Right forelimb (tissue), 1 donor: ENCODE measurements at places on chromosomes 1 and 21.
A peak's percentile ranks its signal among the peaks of the same experiment; 100 is the strongest.

- DNase-seq: no peak
Measured at GRCh38 chr1:31855038-31855845, 39.4 kb upstream of the SPOCD1 start.

DNA sequence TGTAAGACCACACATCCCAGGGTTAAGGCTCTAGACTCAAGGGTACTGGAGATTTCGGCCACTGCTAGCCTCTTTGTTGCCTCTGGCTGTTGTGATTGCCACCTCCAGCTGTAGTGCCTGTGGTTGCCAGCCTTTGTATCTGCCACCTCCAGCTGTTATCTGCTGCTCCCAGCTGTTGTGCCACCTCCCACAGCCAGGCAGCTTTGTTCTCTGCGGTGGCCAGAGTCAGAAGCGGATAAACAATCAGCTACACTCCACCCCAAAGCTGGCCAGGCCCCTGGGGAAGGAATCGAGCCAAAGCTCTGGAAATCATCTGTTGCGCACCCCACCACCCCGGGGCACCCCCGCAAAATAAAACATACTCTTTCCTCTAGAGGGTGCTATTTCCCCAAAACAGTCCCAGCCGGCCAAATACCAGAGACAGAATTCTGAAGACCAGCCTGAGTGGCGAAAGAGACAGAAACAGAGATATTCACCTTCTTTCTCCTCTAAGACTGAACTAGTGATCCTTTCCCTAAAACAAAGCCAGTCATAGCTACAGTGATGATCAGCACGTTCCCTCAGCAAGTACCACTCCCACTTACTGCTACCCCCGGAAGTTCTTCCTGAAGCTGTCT is 14.8 kb upstream of the PIGM start:
- peak; percentile 65 for DNase-seq

GRCh38 chr1:181398544-181398943 is 84.8 kb upstream of the CACNA1E start:
- no peak for DNase-seq

DNA sequence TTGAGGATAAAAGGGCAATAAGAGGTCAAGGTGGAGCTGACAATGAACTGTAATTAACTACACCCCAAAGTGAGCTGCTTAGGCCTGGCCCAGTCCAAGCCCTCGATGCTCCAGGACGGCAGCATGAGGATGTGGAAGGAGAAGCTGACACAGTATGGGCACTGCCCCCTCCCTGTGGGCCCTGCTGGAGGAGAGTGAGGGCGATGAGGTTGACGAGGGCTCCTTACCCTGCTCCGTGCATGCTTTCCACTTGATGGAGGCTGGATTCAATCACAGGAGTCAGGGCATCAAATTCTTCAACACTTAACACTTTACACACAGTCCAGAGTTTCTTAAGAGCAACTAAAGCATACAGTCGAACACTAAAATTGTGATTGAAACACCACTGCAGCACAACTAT is 32.4 kb downstream of the COA6 start:
- no peak for DNase-seq

GRCh38 chr1:244897476-244898254 is 33.3 kb upstream of the HNRNPU start:
- no peak for DNase-seq

- no peak for DNase-seq
Measured at GRCh38 chr1:71717186-71717585, 565.2 kb downstream of the NEGR1 start.

- DNase-seq: no peak
Measured at GRCh38 chr1:243672539-243673074, 177.4 kb downstream of the AKT3 start.

- DNase-seq: no peak
Measured at GRCh38 chr21:34894401-34894800, 154.7 kb downstream of the RUNX1 start.
